H9 (cell line): ENCODE measurements at places on chromosomes 13 and 19.
A peak's percentile ranks its signal among the peaks of the same experiment; 100 is the strongest.

- no peak for DNase-seq
These were observed 562.5 kb downstream of the GPC5 start for GRCh38 chr13:91960947-91961346.

DNA sequence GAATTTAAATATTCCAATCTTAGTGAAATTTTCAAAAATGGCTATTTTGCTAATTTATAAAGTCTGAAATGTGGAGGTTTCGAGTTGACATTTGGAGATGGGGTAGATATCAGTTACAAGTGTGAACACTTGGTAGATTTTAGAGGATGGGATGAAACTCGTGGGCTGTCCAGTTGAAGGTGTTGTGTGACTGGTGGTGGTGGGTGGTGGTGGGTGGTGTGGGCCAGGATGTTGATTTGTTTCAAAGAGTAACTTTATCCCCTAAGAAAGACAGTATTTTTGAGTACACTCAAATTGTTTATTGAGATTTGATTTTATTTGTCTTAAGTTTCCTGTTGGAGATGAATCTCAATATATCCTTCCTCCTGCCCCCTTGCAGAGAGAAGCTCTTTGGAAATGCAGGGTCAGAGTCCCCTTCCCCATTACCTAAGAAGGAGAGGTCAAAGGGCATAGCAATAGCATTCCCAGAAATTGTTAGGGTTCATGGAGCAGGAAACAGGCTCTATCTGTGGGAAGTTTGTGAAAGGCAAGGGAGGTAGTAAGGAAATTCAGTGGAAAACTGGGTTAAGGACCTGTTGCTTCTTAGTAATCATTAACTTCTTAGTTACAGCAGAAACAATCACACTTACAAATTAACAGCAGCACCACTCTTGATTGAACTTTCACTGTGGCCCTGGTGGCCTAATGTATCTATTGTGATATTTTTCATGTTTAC, 133.6 kb upstream of the RNF113B start:
- DNase-seq, result no peak

DNA sequence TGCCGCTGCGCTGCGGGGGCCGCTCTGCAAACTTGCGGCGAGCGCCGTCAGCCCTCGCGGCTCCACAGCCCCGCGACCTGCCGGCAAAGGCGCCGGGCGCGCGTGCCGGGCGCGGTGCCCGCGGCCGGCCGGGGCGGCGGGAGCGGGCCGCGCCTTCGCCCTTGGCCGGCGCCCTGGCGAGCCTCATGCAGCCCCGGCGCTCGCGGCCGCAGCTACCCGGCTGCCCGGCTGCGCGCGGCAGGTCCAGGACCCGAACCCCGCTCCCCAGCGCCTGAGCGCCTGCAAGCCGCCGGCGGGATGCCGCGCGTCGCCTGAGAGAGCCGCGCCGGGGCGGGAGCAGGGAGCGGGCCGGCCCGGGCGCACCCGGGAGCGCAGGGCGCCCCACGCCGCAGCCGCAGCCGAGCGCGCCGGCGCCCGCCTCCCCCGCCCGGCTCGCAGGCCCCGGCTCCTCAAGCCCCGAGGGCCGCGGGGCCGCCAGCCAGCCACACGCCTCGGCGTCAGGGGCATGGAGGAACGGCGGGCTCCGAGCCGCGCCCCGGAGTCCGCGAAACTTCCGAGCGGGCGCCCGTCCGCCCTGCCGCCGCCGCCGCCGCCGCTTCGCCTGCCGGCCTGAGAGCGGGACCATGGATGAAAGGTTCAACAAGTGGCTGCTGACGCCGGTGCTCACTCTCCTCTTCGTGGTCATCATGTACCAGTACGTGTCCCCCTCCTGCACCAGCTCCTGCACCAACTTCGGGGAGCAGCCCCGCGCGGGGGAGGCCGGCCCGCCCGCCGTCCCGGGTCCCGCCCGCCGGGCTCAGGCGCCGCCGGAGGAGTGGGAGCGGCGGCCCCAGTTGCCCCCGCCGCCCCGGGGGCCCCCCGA, 564 bp downstream of the HS6ST3 start:
- DNase-seq, result peak; percentile 40

DNA sequence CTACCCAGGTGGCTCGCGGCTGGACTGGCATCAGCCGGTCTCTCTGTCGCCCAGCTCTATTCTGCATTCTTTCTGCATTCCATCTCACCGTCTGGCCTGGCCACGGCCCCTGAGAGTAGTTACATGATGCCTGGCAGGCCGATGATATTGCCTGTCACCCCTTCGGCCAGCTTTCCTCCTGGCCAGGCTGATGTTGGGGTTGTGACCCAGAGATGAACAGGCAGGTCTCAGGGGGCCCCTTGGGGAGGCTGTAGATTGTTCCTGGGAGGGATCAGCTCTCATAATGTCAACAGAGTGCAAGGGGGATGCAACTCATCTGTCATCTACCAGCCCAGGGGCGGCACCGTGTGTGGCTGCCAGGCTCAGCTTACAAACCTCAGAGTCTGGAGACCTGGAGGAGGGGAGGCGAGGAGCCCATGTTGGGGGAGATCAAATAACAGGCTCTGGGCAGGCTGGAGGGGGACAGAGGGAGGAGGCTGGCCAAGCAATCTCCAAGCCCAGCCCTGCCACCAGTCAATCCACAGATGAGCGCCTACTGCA, 13.6 kb upstream of the FBXO17 start:
- peak; percentile 83 for DNase-seq

DNA sequence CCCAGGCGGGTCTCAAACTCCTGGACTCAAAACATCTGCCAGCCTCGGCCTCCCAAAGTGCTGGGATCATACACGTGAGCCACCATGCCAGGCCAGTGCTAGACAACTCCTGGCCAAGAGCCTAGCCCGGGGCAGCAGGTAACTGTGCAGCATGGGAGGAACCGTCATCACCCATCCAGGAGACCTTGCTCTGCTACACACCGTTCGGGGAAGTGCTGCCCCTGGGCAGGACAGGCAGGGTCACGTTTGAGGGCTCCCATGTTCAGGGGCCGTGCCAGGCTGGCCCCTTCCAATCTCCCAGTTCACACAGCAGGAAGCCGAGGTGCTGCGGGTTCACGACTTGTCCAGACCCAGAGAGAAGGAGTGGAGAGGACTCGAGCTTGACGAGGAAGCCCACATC, 35.1 kb downstream of the NAXD start:
- DNase-seq, result no peak

GRCh38 chr19:8416796-8417195, 3.7 kb downstream of the MARCHF2 start:
- DNase-seq, result no peak

DNA sequence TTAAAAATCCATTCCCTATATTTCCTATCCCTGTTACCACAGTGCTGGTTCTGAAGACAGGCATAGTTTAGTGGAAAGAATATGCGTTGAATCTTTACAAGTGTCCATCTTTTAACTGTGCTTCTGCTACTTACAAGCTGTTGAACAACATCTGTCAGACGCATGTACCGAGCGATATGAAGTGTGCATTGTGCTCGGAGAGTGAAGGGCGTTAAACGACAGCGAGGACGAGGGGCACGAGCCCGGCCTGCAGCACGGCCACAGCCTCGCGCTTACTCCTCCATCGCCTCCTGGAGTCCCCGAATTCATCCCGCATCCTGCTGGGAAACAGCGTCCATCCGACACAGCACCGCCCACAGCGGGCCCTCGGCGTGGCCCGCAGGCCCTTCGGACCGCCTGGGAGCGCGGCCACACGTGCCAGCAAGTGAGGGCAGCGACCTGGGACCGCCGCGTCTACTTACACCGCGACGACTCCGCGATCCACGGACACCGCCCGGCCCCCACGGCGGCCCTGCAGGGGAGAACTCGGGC, 514 bp downstream of the PCID2 start:
- peak; percentile 47 for DNase-seq

GRCh38 chr19:32415246-32415645, 9.7 kb downstream of the DPY19L3 start:
- DNase-seq, result no peak

DNA sequence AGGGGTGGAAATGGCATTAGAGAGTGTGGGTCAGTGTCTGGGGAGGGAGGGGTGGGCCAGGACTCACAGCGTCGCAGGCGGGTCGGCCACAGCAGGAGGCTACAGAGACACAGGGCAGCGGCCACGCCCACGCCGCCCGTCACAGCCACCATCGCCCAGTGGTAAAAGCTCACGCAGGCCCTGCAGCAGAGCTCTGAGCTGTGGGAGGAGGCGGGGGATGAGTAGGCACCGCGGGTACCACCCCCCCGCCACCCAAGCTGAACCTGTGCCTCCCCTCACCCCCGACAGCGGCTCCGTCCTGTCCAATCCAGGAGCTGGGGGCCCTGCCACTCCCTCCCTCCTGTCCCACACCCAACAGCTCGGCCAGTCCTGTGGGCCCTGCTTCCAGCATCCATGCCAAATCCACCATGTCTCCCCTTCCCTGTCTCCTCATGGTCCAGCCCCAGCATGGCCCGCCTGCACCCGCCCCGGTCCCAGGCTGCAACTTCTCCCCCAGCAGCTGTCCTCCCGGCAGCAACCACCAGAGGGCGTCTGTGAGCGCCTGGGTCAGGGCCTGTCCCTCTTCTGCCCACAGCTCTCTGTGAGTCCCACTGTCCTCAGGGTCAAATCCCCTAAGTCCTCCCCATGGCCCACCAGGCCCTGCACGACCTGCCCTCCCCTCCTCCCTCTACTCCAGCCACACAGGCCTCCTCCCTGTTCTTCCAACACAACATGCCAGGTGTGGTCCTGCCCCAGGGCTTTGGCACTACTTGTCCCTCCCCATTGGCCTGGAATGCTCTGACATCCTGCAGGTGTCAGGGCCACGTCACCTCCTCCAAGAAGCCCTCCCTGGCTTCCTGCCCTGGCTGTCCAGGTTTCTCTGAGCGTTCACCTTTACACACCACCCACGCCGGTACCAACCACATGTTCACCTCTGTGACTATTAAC, 6.0 kb downstream of the TEKTIP1 start:
- DNase-seq, result peak; percentile 90

DNA sequence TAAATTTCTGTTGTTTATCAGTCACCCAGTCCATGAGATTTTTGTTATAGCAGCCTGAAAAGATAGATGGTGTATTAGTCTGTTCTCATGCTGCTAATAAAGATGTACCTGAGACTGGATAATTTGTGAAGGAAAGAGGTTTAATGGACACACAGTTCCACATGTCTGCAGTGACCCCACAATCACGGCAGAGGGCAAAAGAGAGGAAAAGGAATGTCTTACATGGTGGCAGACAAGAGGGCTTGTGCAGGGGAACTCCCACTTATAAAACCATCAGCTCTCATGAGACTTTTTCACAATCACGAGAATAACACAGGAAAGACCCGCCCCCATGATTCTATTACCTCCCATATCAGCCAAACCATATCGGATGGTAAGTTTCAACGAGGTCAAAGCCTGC, 309.2 kb downstream of the LIG4 start:
- no peak for DNase-seq

DNA sequence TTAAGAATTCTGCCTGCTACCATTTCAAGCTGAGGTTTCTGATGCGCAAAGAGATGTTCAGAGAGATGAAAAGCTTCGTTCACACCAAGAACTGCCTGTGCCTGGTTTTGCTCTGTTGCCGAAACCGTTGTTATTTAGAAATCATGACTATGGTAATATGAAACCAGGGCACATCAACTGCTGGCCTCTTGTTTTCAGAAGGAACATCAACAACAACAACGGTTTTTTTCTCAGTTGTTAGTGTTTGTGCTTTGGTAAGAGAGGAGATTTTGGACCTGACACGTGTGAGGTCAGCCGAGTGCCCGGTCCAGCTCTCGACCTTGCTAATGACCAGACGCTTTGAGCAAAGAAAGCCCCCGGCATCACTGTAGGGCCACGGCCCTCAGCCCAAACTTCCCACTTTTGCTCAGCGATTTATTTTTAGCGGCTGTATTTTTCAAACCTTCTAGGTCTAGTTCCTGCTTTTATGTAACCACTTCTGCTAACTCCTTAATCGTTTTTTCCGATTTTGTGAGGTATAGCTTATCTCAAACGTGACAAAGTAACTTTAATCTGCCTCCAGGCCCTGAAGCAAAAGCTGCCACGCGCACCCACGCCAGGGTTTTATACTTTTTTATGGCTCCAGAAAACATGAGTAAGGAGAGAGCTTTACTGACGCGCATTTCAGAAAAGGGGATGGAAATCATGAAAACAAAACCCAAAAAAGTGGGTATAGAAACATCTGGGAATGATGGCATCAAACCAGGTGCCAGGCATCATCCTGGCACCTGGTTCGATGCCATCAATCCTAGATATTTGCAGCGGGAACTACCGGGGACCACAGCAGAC, 42.0 kb downstream of the KLF2 start:
- DNase-seq, result no peak

DNA sequence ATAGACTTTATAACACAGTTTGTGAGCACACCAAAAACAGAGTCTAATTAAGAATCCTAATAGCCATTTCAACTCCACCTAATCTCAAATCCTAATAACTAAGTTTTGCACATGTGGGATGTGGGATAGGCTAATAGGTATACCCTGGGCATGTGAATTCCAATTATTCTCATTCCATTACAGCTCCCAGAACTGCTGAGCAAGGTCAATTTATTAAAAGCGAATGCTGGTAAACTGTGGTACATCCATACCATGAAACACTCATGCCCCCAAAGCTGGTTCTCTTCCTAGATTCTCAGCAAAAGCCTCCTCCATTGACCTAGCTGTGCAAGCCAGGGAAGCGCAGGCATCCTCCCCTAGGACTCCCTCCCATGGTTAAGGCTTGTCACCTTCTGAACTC, 113.8 kb downstream of the USP12 start:
- no peak for DNase-seq

DNA sequence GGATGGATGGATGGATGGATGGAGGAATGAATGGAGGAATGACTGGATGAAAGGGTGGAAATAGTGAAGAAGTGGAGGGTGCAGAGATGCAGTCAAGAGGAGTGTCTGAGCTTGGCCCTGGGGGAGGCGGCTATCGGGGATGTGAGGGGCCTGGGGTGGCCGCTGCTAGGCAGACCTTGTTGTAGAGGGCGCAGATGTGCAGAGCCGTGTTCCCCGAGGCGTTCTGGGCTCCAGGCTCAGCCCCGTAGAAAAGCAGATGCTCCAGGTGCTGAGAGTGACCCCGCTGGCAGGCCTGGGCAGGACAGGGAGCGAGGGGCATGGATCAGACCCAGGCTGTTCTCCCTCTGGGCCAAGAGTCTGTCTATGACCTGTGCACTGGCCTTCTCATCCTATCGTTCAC, 8.4 kb downstream of the SHANK1 start:
- DNase-seq, result no peak

- no peak for DNase-seq
These were observed 17.8 kb downstream of the POP4 start for GRCh38 chr19:29623726-29624488.

DNA sequence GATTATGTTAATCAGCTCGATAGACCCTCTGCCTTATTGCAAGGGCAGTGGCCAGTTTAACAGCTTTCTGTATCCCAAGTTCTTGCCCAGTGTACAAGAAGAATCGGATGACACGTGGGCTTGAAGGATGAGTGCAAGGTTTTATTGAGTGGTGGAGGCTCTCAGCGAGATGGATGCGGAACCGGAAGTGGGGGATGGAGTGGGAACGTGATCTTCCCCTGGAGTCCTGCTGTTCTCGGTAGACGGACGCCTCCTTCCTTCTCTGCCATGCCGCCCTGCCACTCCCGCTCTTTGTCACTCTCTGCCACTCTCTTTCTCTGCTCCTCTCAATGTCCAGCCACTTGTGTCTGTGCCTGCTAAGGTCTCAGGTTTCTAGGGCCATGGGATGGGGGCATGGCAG, 21.0 kb downstream of the RFXAP start:
- DNase-seq, result no peak

- peak; percentile 28 for DNase-seq
These were observed 17.2 kb downstream of the PRR36 start for GRCh38 chr19:7856679-7857663.

- no peak for DNase-seq
These were observed 185.8 kb downstream of the B3GLCT start for GRCh38 chr13:31385540-31385939.

- DNase-seq, result peak; percentile 44
These were observed 20.3 kb upstream of the EPHX3 start for GRCh38 chr19:15252398-15253018.

- DNase-seq, result no peak
These were observed 74.4 kb downstream of the LHFPL6 start for GRCh38 chr13:39528661-39528980.
